CD8-positive, alpha-beta memory T cell (primary cell): ENCODE measurements at places on chromosomes 4 and X. TPM values are rescaled to one million over a fixed set of nuclear protein-coding genes. Genes with fewer than 3 reads are reported as not detected.
A peak's percentile ranks its signal among the peaks of the same experiment; 100 is the strongest.

GRCh38 chr4:75668596-75668995 lies 4.6 kb downstream of the G3BP2 start:
- no peak for DNase-seq

Gene RTL3
- total RNA-seq = not detected

GRCh38 chrX:125293850-125294780 lies 25.6 kb upstream of the TEX13C start:
- no peak for DNase-seq

DNA sequence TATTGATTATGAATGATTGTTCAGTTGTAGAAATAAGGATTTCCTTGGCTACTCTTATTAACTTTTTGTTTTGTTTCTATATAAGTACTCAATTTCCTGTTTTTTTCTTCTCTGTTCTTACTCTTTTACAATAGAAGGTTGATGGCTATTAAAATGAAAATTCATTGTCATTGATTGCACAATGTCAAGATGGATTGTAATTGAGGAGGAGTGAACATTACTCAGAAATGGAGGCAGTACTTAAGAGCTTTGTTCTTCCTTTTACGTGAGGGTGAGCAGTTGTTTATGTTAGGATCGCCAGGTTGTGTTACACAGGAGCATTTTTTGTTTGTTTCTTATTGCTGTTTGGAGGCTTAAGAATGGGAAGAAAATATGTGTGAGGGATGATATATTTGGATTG lies 2062.4 kb downstream of the ARAP2 start:
- DNase-seq = no peak

DNA sequence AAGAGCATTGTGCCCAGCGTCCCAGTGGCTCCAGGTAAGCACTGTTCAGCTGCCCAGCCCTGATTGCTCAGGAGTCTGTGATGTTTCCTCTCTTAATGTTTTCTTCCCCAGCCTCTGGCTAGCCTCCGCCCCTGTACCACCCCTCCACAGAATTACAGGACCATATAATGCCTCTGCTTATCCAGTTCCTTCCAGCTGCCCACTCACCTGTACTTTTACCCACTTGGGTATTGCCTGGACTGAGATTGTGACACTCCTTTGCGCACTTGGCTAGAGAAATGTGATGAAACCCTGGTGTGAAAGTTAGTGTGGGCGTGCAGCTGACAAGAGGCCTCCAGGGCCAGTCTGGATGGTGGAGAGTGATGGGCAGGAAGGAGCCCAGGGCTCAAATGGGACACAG lies at the start of gene AWAT2:
AWAT2 (minus strand) TSS at position 14 of the 400 bp plus-strand sequence; CDS start at position 8, 6 bp downstream.
- no peak for DNase-seq

DNA sequence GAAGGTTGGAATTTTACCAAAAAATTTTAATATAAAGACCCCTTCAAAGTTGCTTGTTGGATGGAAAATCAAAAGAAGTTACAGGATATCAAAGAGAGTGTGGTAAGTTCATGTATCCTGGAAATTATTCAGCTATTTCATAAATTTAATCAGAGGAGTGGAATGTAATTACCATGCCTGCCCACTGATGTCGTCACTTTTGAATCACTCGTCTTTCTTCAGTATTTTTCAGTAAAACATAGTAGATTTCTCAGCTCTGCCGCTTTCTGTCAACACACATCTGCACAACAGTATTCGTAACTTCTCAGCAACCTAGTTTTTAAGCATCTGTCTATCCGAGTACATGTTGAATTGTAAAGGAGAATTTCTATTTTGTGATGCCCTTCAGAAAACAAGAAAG lies 2163.0 kb upstream of the AGA start:
- no peak for DNase-seq

DNA sequence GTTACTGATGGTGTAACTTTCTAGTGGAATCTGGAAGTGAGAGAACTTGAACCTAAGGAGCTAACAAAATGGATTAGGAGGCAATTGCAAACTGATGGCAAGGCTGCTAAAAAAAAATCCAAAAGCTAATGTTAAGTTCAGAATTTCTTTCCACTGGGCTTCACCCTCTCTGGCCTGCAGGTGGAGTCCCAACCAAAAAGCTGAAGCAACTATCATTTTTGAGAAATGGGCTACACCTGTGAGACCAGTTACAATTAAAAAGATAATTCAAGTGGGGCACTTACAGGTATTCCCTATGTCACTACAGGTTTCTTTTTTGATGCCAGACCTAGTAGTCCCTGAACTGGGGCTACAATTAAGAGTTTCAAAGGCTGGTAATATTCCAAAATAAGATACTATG lies 142.1 kb upstream of the FTHL17 start:
- DNase-seq = no peak

DNA sequence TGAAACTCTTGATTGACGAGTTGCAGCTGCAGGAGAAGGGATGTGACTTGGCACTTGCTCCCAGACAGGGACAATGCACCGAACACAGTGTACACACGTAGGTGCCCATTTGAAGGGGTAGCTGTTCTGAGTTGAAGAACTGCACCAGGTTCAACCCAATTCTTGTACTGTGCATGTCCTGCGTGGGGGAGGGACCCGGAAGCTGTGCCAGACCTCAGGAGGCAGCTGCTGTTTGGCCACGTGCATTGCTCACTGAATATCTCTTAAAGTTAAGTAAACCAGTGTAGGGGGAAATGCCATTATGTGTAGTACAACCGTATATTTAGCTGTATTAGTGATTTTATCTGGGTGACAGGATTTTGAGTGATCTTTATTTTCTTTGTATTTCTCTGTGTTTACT lies 12.0 kb upstream of the RBBP7 start:
- DNase-seq = no peak

Gene RASL11B
- 0.27 TPM for total RNA-seq

Gene RIPPLY1
- not detected for total RNA-seq

DNA sequence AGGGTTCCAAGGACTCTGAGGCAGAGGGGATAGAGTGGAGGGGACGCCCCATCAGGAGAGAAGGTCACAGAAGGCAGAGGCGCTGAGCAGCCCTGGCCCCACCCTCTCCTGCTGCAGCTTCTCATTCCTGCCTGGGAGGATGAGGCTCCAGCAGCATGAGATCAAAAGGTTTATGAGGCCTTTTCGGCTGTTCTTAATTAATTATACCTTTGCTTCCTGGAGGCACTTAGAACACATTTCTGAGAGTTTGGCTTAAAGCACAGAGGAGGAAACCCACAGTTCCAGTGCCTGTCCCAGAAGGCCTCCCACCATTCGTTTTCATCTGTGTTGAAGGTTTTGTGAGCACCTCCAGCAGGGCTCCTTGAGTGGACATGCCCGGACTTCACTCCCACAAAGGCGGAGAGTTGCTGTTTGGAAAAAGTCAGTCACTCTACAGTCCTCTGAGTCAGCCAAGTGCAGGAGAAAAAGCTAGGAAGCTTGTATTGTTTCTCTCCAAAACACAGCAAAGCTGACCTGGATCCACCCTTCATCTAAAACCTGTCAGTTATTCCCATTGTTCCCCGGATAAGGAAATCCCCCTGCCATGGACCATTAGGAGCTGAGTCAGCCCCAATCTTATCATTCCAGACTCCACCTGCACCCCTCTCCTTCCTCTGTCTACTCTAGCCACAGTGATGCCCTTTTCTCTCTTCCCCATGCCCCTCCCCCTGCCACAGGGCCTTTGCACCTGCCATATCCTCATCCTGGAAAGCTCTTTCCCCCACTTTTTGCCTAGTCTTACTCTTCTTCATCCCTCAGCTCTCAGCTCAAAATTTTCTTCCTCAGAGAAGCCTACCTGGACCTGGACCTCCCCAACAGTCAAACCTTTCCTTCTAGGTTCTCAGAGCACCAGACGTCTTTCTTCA lies 276.8 kb downstream of the FBXW7 start:
- no peak for DNase-seq

- peak; percentile 59 for DNase-seq
Measured at GRCh38 chr4:145937971-145938611, 532 bp downstream of the ZNF827 start.

GRCh38 chrX:151552743-151553142 lies 10.7 kb upstream of the PASD1 start:
- DNase-seq = no peak

GRCh38 chr4:187181054-187181453 lies 457.4 kb upstream of the FAT1 start:
- DNase-seq = no peak

DNA sequence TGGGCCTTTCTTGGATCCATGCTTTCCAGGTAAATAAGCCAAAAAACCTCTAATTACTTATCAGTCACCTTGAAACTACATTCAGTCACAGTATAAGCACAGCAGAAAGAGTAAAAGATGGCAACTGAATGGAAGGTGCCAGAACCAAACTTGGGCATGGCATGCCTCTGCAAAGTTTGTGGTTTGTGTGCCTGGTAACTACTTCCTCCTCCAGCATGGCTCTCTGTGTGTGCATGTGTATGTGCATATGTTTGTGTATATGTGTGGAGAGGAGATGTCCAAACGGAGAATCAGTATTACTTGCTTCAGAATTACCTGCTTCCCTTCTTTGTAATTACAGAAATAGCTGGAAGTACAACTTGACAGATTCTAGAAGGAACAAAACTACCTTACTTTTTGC lies 67.5 kb downstream of the AGTR2 start:
- no peak for DNase-seq

- DNase-seq = no peak
Measured at GRCh38 chrX:49710744-49711319, 15.0 kb upstream of the PAGE1 start.

GRCh38 chrX:88584283-88584682 lies 162.7 kb upstream of the CPXCR1 start:
- DNase-seq = no peak

- no peak for DNase-seq
Measured at GRCh38 chrX:23937100-23937499, 29.3 kb downstream of the CXorf58 start.

- DNase-seq = no peak
Measured at GRCh38 chrX:38898261-38898660, 97.0 kb downstream of the MID1IP1 start.

DNA sequence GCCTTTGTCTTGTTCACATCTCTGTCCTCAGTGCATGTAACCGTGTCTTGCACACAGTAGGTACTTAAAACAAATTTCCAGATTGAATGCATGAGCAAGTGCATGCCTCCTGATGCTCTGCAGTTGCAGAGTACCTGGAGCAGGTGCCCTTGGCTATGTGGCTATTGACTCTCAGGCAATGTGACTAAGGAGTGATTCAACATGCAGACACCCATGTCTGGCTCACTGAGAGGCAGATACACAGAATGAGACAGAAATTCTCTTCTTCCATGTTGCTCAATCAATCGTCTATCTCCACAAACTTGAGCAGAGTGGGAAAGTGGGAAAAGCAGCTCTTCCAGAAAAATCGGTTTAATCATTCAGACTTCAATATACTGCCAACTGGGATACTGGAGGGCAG lies 111.0 kb downstream of the CHRDL1 start:
- no peak for DNase-seq

Gene SMR3B
- not detected for total RNA-seq

DNA sequence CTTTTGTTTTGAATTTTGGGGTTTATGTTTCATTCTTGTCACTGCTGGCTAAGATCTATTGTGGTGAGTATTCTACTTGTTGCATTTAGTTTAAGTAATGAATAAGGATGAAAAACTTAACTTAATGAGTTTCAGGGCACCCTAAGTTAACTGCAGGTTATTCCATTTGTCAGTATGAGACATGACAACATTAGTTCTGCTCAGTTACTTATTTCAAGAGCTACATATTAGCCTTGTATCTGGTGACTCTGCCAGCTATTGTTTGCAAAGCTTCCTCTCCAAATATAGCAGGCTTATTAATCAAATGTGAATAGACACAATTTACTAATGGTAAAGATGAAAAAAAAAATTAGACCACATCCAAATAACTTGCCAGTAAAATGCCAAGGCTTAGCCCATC lies 567.1 kb downstream of the IL15 start:
- no peak for DNase-seq

Gene PSAPL1
- total RNA-seq = not detected

- DNase-seq = no peak
Measured at GRCh38 chrX:154987940-154988339, 34.6 kb downstream of the F8 start.

- no peak for DNase-seq
Measured at GRCh38 chr4:10066206-10066605, 44.9 kb upstream of the SLC2A9 start.

Gene CFAP47
- not detected for total RNA-seq

Gene POU3F4
- not detected for total RNA-seq

- DNase-seq = no peak
Measured at GRCh38 chrX:133516686-133517085, 101.4 kb upstream of the GPC4 start.

- DNase-seq = peak; percentile 65
Measured at GRCh38 chr4:123398066-123398852, 1.7 kb downstream of the SPRY1 start.
